Stimulated activated naive CD4-positive, alpha-beta T cell (primary cell): ENCODE measurements at places on chromosomes 1 and 21.
A peak's percentile ranks its signal among the peaks of the same experiment; 100 is the strongest.

- DNase-seq, result no peak
Observed at GRCh38 chr1:27536010-27536757, 46.2 kb upstream of the WASF2 start.

- DNase-seq, result no peak
Observed at GRCh38 chr1:108194051-108194450, 6.1 kb downstream of the SLC25A24 start.

- no peak for DNase-seq
Observed at GRCh38 chr1:39409055-39409816, 82.2 kb upstream of the BMP8A start.

- DNase-seq, result no peak
Observed at GRCh38 chr1:107741242-107741641, 223.7 kb downstream of the VAV3 start.

DNA sequence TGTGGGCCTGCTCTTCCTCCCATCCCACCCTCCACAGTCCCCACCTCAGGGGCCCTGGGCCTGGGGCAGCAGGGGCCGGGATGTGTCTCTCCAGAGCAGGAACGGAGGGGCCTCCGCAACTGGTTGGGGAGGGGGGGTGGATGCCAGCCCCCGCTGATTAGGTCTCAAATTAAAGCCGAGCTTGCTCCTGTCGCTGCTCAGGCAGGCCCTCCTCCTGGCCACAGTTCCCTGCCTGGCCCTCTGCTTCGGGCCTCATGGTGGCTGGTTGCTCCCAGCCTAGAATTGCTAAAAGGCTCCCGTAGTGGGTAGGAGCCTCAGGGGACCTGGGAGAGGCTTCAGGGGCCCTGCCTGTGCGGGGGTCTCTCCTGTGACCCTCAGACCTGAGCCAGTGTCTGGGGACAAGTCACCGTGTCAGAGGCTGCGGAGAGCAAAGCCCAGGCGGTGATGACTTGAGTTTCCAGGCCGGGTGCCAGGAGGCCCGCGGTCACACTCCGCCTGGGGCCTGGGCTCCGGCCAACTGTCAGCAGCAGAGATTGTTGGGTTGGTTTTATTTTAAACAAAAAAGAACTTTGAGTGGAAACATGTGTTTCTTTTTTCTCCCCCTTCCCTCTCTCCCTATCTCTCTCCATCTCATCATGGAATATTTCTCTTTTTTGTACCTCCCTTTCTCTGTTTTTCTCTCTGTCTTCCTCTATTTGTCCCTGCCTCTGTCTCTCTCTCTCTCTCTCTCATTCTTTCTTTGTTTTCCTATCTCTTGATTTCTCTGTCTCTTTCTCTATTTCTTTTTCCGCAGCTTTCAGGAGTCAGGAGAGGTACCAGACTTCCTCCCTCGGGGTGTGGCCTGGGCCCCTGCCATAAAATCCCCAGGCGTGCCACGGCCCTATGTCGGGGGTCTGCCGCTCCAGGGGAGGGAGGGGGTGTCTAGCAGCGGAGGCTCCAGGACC is 20.0 kb upstream of the EPHA2 start:
- no peak for DNase-seq

DNA sequence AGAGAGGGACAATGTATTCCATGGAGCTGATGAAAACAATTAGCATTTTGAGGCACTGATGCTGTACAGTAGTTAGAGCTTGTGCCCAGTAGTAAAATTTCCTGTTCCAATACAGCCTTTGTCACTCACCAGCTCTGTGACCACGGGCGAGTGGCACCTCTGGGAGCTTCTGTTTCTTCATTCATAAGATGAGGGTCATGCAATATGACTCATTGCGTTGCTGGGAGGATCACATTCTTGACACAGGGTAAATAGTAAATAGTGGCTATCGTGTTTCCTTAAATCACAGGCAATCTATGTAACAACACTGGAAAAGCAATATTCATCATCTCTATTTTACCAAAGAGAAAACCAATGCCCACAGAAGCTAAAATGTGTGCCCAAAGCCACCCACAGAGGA is 4.5 kb upstream of the LRRC52 start:
- no peak for DNase-seq

DNA sequence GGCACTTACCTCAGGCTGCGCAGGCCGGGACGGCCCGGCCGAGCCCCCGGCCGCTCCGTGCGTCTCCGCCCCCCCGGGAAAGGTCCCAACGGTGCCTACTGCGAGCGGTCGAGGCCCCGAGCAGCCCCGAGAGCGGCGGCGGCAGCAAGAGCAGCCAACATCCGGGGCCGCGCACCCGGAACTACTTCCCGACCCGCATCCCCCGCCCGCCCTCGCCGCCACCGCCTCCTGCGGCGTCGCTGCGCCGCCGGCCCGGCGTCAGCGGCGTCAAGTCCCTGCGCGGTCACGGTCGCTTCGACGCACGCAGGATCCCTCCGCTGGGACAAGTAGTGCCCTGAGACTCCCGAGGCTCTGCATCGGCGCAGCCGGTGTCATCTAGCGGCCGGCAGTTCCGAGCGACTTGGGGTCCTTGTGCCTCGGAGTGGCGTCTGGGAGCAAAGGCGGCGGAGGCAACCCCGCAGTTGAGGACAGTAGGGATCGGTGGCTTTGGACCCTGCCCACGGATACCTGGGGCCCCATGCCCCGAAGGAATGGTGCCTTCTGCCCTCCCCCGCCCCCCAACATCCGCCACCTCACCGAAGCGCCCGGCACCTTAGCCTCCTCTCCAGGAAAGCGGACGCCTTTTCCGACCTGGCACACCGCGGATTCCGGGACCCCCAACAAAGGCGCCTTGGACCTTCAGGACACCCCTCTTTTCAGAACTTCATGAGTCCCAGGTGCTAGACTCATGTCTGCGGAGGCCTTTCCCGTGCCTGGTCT is at the start of gene FOXJ3:
Gene FOXJ3, minus strand, starts transcription at position 186 of the 759 bp plus-strand sequence. CDS start 24,142 bp downstream, outside the sequence.
- DNase-seq, result peak; percentile 88

- no peak for DNase-seq
Observed at GRCh38 chr1:26022404-26022779, 817 bp downstream of the EXTL1 start.

GRCh38 chr1:227433663-227434341 is 115.5 kb upstream of the CDC42BPA start:
- DNase-seq, result no peak

DNA sequence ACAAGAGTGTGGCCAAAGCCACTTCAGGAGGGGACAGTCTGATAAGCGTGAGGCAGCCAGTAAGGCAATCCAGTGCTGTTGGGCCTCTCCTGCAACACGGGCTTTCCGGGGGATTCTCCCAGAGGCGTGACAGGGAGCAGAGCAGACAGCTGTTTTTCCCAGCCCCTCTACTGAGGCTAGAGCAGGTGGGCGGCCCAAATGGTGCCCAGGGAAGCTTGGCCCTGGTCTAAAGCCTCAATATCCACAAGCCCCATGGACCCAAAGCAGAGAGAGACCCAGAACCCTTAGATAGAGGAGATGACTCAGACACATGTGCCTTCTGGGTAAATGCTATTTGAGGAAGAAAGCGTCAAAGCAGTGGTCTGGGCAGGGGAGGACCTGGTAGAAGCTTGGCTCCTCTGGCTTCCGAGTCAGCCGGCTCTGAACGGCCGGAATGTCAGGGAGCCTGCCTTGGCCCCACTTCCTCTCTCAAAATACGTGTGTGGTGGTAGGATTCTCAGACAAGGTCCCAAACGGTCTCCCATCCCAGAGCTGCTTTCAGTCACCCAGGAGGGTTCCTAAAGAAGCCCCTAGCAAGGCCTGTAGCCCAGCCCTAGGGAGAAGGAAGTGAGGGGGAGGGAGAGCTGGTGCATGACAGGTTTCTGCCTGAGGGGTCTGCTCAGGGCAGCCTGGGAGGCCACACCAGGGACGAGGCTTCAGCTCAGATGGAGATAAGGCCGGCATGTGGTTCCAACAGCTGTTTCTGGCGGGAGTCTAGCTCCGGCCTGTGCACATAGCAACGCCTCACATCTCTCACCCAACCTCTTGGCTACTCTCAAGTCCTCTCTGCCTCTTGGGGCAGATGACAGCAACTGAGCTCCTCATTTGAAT is 28.8 kb downstream of the PIK3C2B start:
- no peak for DNase-seq
